ENCODE measurements at places on chromosomes 2 and 18.

GRCh38 chr18:4599312-4599711 lies 144.2 kb upstream of the DLGAP1 start:
- no peak for DNase-seq

- DNase-seq, result no peak
These were observed 23.9 kb downstream of the TNFAIP6 start for GRCh38 chr2:151381266-151381665.

GRCh38 chr2:175293776-175294175 lies 112.3 kb upstream of the ATP5MC3 start:
- no peak for DNase-seq

DNA sequence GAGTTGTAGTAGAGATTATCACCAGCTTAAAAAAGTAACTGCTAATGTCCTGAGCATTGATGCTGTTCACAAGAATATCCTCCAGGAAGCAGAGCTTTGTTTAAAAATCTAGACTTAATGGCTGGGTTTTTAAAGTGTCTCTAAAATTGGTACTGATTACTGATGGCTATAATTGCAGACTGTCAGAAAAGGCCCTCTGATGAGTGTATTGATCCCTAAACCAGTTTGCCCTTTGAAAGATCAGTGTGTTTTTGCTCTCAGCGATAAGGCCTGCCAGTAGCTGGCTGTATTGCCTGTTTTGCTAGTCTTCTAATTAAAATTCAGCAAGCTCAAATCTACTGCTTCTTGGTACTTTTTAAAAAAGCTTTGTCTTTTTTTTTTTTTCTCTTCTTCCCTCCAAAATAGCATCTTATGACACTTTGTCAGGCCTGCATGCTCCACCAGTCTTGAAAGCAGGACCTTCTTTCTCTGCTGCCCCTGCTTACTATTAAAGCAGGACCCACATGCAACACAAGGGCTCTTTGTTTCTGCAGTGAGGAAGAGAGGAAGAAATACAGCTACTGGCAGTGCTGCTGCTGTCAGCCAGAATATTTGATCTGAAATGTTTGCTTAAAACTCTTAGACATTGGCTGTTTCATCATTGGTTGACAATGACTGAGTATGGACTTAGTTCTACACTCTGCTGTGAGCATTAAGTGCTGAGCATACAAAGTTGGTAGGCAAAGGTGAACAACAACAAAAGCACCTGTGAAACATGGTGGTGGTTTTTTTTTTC lies 1.8 kb downstream of the SEC11C start:
- DNase-seq, result no peak

DNA sequence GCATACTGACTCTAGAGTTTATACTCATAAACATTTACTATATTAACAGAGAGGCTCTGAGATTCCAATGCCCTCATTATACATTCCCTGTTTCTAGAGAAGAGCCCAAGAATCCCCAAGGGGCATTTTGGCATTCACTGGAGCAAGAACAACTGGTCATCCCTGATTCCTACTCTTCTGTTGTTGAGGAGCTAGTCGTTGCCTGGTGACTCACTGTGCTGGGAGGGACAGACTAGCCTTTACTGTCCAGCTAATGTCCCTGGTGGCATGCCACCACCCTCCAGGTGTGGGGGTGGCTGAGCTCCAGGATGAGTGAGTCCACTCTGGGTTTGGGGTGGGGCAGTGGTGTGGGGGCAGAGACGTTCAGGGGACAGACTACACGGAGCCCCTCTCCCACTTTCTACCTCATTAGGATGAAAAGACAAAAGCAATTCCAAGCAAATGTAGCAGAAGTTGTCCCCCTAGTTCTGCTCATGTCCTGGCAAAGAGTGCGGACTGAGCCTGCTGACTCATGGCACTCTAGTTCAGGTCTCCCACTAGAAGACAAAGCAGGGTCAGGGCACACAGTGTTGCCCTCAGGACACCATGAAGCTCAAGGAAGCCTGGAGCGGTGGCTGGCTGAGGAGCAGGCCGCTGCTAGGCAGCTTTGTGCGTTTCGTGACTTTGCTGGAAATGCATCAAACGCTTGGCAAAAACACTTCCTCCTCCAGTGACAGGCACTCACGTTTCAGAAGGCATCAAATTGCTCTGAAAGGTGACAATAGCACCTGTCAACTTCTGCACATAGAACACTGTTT lies 49.4 kb downstream of the RHOB start:
- no peak for DNase-seq

GRCh38 chr2:58769864-58770234 lies 528.7 kb upstream of the FANCL start:
- DNase-seq, result no peak

GRCh38 chr2:102279391-102279735 lies 32.0 kb upstream of the IL1RL1 start:
- DNase-seq, result no peak

- no peak for DNase-seq
These were observed 581 bp downstream of the CAPN14 start for GRCh38 chr2:31216734-31217133.

DNA sequence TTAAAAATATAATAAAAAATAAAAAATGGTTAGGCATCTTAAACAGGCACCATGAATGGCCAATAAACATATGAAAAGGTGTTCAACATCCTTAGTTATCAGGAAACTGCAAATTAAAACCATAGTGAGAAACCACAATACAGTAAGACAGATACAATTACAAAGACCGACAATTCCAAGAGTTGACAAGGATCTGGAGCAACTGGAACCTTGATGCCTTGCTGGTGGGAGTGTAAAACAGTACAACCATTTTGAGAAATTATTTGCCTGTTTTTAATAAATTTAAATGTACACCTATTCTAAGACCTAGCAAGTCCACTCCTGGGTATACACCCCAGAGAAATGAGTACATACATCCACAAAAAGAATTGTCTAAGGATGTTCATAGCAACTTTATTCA lies 49.1 kb downstream of the NGEF start:
- DNase-seq, result no peak

DNA sequence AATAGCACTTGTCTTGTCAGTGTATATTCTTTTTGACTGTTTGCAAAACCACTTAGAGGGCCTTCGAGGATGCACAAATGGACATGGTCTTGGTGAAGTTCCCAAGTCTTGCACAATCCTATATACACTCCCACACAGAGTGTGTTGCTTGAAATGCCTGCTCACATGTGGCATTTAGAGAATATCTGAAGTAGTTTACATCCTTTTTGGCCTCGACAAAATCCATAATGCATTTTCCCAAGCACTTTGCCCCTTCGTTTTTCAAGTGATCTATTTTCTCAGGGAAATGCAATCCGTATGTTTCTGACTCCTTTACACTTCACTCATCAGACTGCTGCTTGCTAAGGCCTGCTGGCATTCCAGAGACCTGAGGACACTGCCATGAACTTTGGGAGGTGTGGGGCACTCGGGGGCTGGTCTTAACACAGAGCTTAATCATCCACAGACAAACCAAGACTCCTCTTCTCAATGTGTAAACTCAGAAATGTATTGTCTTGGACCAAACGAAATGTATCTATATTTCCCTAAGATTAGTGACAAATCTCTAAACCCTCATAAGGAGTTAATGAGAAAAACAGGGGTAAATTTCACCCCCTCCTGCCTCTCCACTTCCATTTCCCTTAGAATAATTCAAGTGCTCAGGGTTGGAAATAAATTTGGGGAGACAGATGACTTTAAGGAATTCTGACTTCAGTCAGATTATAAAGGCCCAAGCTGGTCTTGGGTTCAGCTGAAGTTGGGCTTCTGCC lies 219.3 kb upstream of the APCDD1 start:
- DNase-seq, result no peak

DNA sequence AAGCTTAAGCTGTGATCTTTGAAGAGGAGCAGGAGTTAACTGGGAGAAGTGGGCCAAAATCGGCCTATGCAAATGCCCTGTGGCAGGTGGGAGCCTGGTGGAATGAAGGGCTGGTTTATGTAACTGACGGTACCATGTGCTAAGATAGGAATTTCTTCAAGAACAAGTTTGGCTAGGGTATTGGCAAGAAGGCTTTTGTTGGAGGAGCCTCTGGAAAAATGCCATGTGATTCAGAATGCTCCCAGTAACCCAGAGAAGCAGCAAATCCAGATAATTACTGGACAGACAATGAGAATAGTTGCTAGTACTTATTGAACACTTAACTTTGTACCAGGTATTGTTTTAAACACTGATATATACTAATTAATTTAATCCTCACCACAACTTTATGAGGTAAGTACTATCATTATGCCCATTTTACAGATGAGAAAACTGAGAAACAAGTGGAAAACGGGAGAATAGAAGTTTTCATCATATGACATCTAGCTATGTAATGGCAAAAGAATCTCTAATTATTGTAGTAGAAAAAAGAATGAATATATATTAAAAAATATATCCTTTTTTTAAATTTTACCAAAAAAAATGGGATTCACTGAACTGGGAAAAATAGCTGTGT lies 9.1 kb upstream of the FAM124B start:
- no peak for DNase-seq

DNA sequence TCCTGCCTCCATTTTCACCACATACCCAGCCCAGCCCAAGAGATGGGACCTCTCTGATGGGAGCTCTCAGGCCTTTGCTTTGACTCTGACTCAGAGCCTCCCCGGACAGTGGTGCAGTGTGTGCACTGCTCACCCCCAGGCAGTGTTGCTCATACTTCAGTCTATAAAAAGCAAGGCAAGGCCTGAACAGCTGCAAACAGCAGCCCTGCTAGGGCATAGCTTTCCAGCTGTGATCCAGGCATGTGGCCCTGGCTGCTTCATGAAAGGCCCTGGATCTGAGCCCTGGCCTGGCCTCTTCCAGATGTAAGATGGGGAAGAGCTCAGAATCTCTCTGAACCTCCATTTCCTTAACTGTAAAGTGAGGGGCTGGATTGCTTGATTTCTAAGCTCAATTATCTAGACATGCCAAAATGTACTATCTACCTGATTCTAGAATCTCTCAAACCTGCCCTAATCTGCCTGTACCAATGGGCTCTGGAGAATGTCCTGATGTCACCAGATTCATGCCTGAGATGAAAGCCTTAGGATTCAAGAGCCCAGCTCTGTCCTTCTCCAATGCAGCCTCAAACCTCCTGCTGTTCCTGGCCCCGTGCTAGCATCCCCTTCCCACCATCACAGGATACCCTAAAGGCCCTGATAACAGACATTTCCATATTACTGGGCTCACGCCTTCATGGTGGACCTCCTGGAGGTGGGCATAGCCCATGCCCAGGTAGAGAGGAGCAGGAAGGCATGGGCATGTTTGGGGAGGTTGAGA lies 206.9 kb downstream of the ARL4C start:
- peak; percentile 12 for DNase-seq

DNA sequence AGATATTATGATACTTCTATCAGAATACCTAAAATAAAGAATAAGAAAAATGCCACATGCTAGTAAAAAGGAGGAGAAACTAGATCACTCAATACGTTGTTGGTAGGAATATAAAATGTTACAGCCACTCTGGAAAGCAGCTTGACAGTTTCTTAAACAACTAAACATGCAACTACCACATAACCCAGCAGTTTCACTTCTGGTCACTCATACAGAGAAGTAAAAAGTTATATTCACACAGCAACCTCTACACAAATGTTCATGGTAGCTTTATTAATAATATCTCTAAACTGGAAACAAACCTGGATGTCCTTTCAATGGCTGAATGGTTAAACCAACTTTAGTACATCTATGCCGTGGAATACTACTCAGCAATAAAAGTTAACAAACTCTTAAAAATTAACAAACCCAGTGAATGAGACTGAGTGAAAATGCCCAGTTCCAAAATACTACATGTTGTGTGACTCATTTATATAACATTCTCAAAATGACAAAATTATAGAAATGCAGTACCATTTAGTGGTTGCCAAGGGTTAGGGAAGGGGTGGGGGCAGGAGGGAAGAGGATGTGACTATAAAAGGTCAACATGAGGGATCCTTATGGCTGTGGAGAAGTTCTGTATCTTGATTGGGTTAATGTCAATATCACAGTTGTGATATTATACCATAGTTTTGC lies 124.1 kb downstream of the MMADHC start:
- no peak for DNase-seq

GRCh38 chr18:72056171-72056570 lies 488.0 kb downstream of the CBLN2 start:
- no peak for DNase-seq

Data from SW 1271 (cell line).